ENCODE measurements at places on chromosomes 7 and 10. TPM values are rescaled to one million over a fixed set of nuclear protein-coding genes. Genes with fewer than 3 reads are reported as not detected.

DNA sequence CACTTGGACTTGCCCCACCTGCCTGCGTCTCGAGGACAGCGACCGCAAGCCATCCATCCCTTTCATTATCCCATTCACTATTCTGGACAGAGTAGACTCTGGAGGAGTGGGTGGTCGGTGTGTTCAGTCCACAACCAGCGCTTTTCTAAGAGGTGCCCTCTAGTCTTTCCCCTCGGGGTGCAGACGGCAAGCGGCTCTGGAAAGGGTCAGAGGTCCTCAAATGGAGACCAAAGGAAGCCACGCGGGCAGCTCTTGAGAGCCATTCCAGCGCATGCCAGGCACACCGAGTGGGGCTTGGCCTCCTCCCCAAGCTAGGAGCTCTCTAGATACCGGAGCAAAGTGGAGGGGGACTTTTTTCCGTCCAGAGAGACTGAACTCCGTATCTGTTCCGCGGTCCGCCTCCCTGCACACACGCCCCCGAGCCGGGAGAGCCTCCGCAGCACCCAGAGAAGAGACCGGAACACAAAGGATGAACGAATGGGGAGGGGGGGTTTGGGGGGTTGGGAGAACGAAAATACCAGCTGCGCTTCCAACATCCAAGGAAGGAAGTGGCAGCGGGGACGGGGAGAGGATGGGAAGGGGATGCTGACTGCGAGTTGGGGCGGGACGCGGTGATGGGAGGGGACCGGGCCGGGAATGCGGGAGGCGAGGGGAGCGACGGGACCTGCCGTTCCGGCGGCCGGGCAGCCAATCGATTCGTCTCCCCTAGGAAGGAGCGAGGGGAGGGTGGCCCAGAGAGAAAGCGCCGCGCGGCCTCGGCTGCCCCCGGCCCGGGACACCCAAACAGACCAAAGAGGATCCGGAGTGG, 515 bp downstream of the GSDME start:
- H3K4me1 ChIP-seq: peaks cover 13% of the 10 kb centered on the region
- H3K27ac ChIP-seq: peak overlapping the region; percentile 86
- H3K36me3 ChIP-seq: no peaks in the 10 kb centered on the region
- H3K27me3 ChIP-seq: no peaks in the 10 kb centered on the region
- H3K4me3 ChIP-seq: peak overlapping the region; percentile 59

- no peaks in the 10 kb centered on the region for H3K36me3 ChIP-seq
- H3K4me1 ChIP-seq: no peaks in the 10 kb centered on the region
- no peak overlapping the region for H3K4me3 ChIP-seq
- DNase-seq: no peak
- H3K27me3 ChIP-seq: no peaks in the 10 kb centered on the region
Observed at GRCh38 chr7:34900891-34901513, 136.3 kb downstream of the DPY19L1 start.

DNA sequence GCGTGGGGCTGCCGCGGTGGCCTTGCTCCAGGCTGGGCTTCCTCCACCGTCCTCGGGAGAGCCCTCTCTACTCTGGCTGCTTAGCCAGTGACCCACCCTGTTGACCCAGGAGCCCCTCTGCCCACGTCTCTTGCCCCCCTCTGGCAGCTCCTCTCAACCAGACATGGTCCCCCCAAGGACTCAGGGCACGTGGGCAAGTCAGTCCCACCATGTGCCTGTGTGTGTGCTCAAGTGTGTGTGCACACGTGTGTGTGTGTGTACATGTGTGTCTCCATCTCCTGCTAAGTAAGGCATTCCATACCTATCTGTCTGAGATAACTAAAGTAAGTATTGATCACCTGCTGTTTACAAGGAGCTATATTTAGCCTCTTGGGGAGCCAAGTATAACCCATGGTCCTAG, 101.0 kb downstream of the C10orf105 start:
- no peak overlapping the region for H3K4me3 ChIP-seq
- H3K4me1 ChIP-seq: peaks cover 38% of the 10 kb centered on the region
- no peaks in the 10 kb centered on the region for H3K36me3 ChIP-seq

DNA sequence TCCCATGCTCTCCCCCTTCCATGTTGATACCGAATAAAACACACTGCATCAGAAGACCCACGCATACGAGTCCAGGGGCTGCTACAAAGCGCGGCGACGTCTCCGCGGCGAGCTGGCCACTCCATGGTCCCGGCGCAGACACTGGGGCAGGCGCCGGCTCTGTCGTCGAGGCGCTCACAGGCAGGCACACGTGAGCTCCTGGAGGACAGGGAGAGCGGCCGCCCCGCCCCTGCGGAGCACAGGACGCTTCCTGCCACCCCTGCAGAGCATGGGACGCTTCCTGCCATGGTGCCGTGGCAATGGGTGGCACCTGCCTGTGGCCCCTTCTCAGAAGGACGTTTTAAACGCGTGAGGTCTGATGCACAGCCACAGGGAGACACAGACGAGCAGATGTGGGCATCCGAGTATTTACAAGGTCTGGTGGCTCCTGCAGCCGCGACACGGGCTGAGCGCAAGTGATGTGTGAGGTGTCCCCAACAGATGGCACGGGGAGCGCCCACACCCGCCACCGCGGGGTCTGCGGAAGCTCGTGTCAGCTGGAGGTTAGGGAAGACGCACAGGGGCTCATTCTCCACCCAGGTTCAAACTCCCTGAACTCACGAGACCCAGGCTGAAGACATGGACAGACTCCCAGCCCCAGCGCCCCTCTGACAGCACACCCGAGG, 21.4 kb upstream of the GPR146 start:
- DNase-seq: no peak
- no peaks in the 10 kb centered on the region for H3K27me3 ChIP-seq
- peaks cover 11% of the 10 kb centered on the region for H3K4me1 ChIP-seq
- no peak overlapping the region for H3K27ac ChIP-seq

The ASB4 gene
- not detected for polyA plus RNA-seq

- H3K27me3 ChIP-seq: no peaks in the 10 kb centered on the region
- no peaks in the 10 kb centered on the region for H3K36me3 ChIP-seq
- no peak for DNase-seq
- no peak overlapping the region for H3K4me3 ChIP-seq
- H3K4me1 ChIP-seq: no peaks in the 10 kb centered on the region
- H3K27ac ChIP-seq: no peak overlapping the region
Observed at GRCh38 chr10:104957178-104957841, 316.2 kb downstream of the SORCS3 start.

The RASA4 gene
- 7.4 TPM for polyA plus RNA-seq

- no peak overlapping the region for H3K4me3 ChIP-seq
- H3K27ac ChIP-seq: peak overlapping the region; percentile 97
- no peaks in the 10 kb centered on the region for H3K4me1 ChIP-seq
- no peaks in the 10 kb centered on the region for H3K36me3 ChIP-seq
Observed at GRCh38 chr10:132636358-132636757, 98.8 kb downstream of the INPP5A start.

DNA sequence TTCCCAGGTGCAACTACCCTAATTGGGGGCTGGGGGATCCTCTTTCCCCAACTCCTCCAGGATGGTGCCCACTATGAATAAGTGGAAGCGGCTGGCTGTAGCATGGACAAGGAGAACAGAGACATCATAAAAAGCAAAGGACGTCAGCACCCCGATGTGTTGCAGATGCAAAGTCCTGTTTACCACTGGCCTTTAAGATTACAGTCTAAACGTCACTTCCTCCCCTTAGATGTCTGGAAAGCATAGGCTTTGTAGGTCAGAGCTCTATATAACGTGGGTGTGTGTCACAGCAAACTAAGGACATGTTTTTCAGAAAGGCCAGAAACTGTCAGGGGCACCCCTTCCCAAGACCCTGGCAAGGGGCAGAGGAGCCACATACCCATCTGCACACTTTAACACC, 7.9 kb downstream of the COBL start:
- H3K4me1 ChIP-seq: no peaks in the 10 kb centered on the region
- DNase-seq: no peak
- no peaks in the 10 kb centered on the region for H3K27me3 ChIP-seq
- H3K36me3 ChIP-seq: no peaks in the 10 kb centered on the region
- no peak overlapping the region for H3K27ac ChIP-seq

DNA sequence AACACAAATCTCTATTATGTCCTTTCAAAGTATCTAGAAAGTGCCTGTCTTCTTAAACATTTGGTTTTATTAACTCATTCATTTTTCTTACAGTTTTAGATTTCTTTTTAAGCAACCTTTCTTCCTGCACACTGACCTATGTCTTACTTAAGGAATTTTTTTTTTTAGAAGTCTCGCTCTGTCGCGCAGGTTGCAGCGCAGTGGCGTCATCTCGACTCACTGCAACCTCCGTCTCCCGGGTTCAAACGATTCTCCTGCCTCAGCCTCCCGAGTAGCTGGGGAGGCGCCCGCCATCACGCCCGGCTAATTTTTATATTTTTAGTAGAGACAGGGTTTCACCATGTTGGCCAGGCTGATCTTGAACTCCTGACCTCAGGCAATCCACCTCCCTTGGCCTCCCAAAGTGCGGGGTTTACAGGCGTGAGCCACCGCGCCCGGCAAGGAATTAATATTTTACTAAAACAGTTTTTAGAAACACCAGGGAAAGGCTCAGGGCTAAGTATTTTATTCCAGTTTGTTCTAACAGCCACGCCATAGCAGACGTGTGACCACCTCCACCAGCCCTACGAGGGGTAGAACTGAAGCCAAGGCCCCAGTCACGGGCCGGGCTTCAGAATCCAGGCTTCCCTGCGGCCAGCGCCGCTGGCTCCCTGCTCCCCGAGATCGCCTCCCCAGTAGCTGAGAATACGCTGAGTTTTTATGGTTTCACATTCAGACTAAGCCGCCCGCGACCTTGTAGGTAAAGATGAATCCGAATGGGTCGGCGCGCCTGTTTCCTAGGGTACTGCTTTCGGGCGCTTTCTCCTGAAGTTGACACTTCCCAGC, 941 bp upstream of the LUC7L2 start:
- peaks cover 33% of the 10 kb centered on the region for H3K4me1 ChIP-seq
- DNase-seq: no peak
- H3K27me3 ChIP-seq: no peaks in the 10 kb centered on the region
- H3K4me3 ChIP-seq: peak overlapping the region; percentile 92

- H3K36me3 ChIP-seq: no peaks in the 10 kb centered on the region
- no peaks in the 10 kb centered on the region for H3K4me1 ChIP-seq
- H3K27ac ChIP-seq: no peak overlapping the region
- no peak overlapping the region for H3K4me3 ChIP-seq
Observed at GRCh38 chr10:10774416-10774815, 243.3 kb upstream of the CELF2 start.

- H3K27me3 ChIP-seq: no peaks in the 10 kb centered on the region
- H3K4me3 ChIP-seq: no peak overlapping the region
Observed at GRCh38 chr10:108462005-108462404, 1297.5 kb upstream of the SORCS1 start.

DNA sequence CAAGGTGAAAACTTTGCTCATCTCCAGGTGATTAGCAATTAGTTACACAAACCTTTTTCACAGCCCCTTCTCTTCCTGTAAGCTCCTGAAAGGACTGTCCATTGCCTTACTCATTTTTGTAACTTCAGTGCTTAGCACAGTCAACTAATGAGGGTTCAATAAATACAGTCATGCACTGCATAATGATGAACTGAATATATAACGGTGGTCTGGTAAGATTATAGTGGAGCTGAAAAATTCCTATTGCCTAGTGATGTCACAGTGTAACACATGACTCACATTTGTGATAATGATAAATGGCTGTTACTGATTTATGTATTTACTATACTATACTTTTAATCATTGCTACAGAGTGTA, 12.9 kb upstream of the FAM133B start:
- H3K36me3 ChIP-seq: peaks cover 6% of the 10 kb centered on the region
- no peak for DNase-seq
- no peaks in the 10 kb centered on the region for H3K4me1 ChIP-seq
- H3K27me3 ChIP-seq: no peaks in the 10 kb centered on the region
- H3K4me3 ChIP-seq: no peak overlapping the region

- H3K36me3 ChIP-seq: no peaks in the 10 kb centered on the region
- DNase-seq: no peak
- H3K4me3 ChIP-seq: no peak overlapping the region
- no peaks in the 10 kb centered on the region for H3K27me3 ChIP-seq
Observed at GRCh38 chr7:32158076-32158475, 87.9 kb upstream of the PDE1C start.

- H3K4me1 ChIP-seq: no peaks in the 10 kb centered on the region
- H3K27ac ChIP-seq: no peak overlapping the region
- no peak for DNase-seq
- no peaks in the 10 kb centered on the region for H3K27me3 ChIP-seq
- H3K36me3 ChIP-seq: no peaks in the 10 kb centered on the region
- no peak overlapping the region for H3K4me3 ChIP-seq
Observed at GRCh38 chr7:40747856-40748255, 613.1 kb downstream of the SUGCT start.

DNA sequence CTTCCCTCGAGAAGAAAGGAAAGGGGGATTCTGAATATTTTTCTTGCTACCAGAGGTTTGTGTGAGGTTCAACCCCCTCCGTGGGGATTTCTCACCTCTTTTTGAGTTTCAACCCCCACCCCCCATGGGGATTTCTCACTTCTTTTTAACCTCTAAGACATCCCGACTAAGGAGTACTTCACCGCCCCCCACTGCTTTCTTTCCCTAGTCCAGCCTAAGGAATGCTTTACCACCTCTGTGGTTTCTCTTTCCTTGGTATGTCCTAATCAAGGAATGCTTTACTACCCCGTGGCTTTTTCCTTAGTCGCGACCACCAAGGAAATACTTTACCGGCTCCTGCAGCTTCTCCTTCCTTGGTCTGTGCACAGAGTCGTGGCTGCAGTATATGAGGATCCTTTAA, 149.4 kb downstream of the LYZL1 start:
- no peak overlapping the region for H3K27ac ChIP-seq
- H3K27me3 ChIP-seq: no peaks in the 10 kb centered on the region
- no peaks in the 10 kb centered on the region for H3K36me3 ChIP-seq

The SEMA3C gene
- polyA plus RNA-seq: 8.6 TPM
